ENCODE measurements at places on chromosomes 4 and X. TPM values are rescaled to one million over a fixed set of nuclear protein-coding genes. Genes with fewer than 3 reads are reported as not detected.

The FRG1 gene
- 50.9 TPM for total RNA-seq

The PRRG1 gene
- total RNA-seq = 24.0 TPM

The GLRA3 gene
- not detected for total RNA-seq

The CLIC2 gene
- 70.0 TPM for total RNA-seq

The CSAG1 gene
- not detected for total RNA-seq

The STBD1 gene
- total RNA-seq = 2.5 TPM

The KLF8 gene
- 10.2 TPM for total RNA-seq

The ARHGEF9 gene
- 26.7 TPM for total RNA-seq

The ZDHHC15 gene
- 4.8 TPM for total RNA-seq

The TLR3 gene
- total RNA-seq = 6.5 TPM

The GNRHR gene
- total RNA-seq = not detected

The CENPVL3 gene
- not detected for total RNA-seq

The CLGN gene
- total RNA-seq = 0.13 TPM

The IL13RA2 gene
- 1.2 TPM for total RNA-seq

The SPANXN4 gene
- total RNA-seq = not detected

The PDLIM3 gene
- total RNA-seq = 243 TPM

The BEND4 gene
- total RNA-seq = not detected

The TCEAL6 gene
- 0.33 TPM for total RNA-seq

The PFKFB1 gene
- 0.78 TPM for total RNA-seq

The MAGED4B gene
- total RNA-seq = 20.8 TPM

The ASMT gene
- not detected for total RNA-seq

The TMPRSS11E gene
- total RNA-seq = not detected

The CSN1S1 gene
- total RNA-seq = not detected

The LRRC66 gene
- total RNA-seq = not detected

The KCNIP4 gene
- 5.7 TPM for total RNA-seq

The NHS gene
- 11.9 TPM for total RNA-seq

The C4orf50 gene
- total RNA-seq = 0.13 TPM

The RADX gene
- total RNA-seq = 21.0 TPM
